A549 treated with DMSO at 1 μM for 4 hours (cell line): ENCODE measurements at places on chromosomes 12 and 14. TPM values are rescaled to one million over a fixed set of nuclear protein-coding genes. Genes with fewer than 3 reads are reported as not detected.

The CLEC1B gene
- not detected in 5 replicates for total RNA-seq

The WIF1 gene
- total RNA-seq, result not detected in 5 replicates

The MMP14 gene
- 0.52 to 1.3 TPM (median 0.75 TPM) in 5 replicates for total RNA-seq

The GARIN6 gene
- total RNA-seq, result not detected in 5 replicates

The FBLN5 gene
- 2.0 to 2.7 TPM (median 2.4 TPM) in 5 replicates for total RNA-seq

The UTP20 gene
- total RNA-seq, result 16.1 to 22.9 TPM (median 19.7 TPM) in 5 replicates

The KERA gene
- total RNA-seq, result not detected in 5 replicates

The CTSG gene
- total RNA-seq, result not detected in 5 replicates

The GLIPR1L1 gene
- total RNA-seq, result not detected in 5 replicates

The EID3 gene
- 7.7 to 11.0 TPM (median 8.2 TPM) in 5 replicates for total RNA-seq

The IFNG-AS1 gene
- not detected in 5 replicates for total RNA-seq

The ACSS3 gene
- total RNA-seq, result 0.03 to 0.07 TPM in 2 of 5 replicates, not detected in the others

The ZDHHC22 gene
- total RNA-seq, result 0.29 to 0.36 TPM (median 0.33 TPM) in 5 replicates

The ZNF839 gene
- 5.8 to 7.5 TPM (median 6.4 TPM) in 5 replicates for total RNA-seq

The KRT82 gene
- total RNA-seq, result not detected in 5 replicates

The SERPINA3 gene
- total RNA-seq, result 5.4 to 7.9 TPM (median 5.9 TPM) in 5 replicates

The ASB2 gene
- 1.4 to 4.1 TPM (median 1.9 TPM) in 5 replicates for total RNA-seq

The ATXN2 gene
- 41.9 to 48.3 TPM (median 43.2 TPM) in 5 replicates for total RNA-seq

The ENDOU gene
- not detected in 5 replicates for total RNA-seq

The CSRNP2 gene
- total RNA-seq, result 11.3 to 14.5 TPM (median 13.4 TPM) in 5 replicates

The EML1 gene
- 39.1 to 50.1 TPM (median 43.4 TPM) in 5 replicates for total RNA-seq

The MYF5 gene
- not detected in 5 replicates for total RNA-seq

The SSTR1 gene
- not detected in 5 replicates for total RNA-seq

The FOXA1 gene
- total RNA-seq, result 9.4 to 12.9 TPM (median 12.2 TPM) in 5 replicates

The TEX22 gene
- total RNA-seq, result 0.08 to 0.41 TPM (median 0.20 TPM) in 5 replicates

The SLC4A8 gene
- 1.0 to 2.6 TPM (median 1.6 TPM) in 5 replicates for total RNA-seq

The ARHGAP5 gene
- 51.6 to 78.7 TPM (median 61.7 TPM) in 5 replicates for total RNA-seq

The A2ML1 gene
- not detected in 5 replicates for total RNA-seq

The LYZ gene
- total RNA-seq, result 0.26 to 1.7 TPM in 2 of 5 replicates, not detected in the others

The PTPN21 gene
- 7.3 to 9.7 TPM (median 8.5 TPM) in 5 replicates for total RNA-seq

The LRRC10 gene
- total RNA-seq, result not detected in 5 replicates

The PMEL gene
- total RNA-seq, result 0.62 to 1.9 TPM (median 1.0 TPM) in 5 replicates
